ENCODE measurements at places on chromosomes 2 and 18. TPM values are rescaled to one million over a fixed set of nuclear protein-coding genes. Genes with fewer than 3 reads are reported as not detected.

DNA sequence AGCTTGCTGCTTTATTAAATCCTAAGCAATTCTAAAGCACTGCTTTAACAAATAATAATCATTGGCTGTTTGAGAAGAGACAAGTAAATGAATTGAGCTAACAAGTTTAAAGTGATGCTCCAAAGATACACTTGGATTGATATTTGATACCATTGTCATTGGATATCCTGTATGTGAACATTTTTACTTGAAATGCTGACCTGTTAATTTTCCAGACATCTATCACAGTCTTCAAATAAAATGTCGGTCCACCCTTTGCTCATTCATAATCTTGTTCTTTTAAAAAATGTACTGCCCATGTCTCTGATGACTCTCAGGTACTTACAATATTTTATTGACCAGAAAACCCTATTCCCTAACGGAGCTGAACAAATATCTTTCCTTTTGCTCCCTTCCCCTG, 202.1 kb downstream of the DYSF start:
- peaks cover 5% of the 10 kb centered on the region for H3K36me3 ChIP-seq
- H3K27me3 ChIP-seq: no peaks in the 10 kb centered on the region
- H3K4me3 ChIP-seq: no peak overlapping the region
- no peak for DNase-seq
- no peaks in the 10 kb centered on the region for H3K4me1 ChIP-seq

DNA sequence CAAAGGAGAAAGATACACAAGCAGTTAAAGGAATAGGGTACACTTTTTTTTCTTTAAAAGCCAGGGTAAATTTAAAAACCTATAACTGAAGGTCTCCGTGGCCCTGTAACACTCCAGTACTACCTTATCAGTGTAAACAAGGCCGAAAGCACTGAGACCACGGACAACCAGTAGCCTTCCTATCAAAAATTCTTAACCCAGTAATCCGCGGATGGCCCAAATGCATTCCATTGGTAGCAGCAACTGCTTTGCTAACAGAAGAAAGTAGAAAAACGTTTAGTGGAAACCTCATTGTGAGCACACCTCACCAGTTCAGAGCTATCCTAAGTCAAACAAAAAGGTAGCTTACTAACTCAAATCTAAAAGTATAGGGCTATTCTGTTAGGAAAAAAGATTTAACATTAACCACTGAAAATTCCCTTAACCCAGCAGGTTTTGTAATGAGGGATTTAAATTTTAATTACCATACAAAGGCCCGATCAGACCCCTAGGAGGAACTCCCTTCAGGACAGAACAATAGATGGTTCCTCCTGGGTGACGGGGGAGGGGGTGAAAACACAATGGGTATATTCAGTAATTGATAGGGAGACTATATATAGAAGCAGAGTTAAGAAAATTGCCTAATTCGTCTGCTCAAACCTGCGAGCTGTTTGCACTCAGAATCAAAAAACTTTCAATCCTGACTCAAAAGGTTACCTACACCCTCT, 50.8 kb upstream of the CWC22 start:
- H3K4me1 ChIP-seq: no peaks in the 10 kb centered on the region
- H3K36me3 ChIP-seq: no peaks in the 10 kb centered on the region
- no peak overlapping the region for H3K4me3 ChIP-seq

- no peaks in the 10 kb centered on the region for H3K36me3 ChIP-seq
- no peaks in the 10 kb centered on the region for H3K4me1 ChIP-seq
- DNase-seq: no peak
- H3K27ac ChIP-seq: no peak overlapping the region
These were observed 766.1 kb upstream of the CNTNAP5 start for GRCh38 chr2:123258877-123259539.

DNA sequence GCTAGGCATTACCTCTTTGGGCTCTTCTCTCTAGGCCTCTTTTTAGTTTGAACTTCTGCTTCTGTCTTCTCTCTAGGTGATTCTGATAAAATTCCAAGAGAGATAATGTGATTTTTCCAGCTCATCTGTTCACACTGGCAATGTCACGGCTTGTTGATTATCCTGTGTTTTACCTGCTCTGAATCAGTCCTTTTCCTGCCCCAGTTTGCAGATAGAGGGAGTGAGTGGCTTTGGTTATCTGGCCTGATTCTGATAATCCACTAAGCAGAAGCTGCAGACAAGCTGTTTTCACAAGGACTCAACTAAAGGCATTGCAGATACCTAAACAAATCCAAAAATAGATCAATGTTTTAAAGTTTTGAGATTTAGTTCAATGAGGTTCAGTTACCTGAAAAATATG, 111.9 kb downstream of the DCC start:
- no peak for DNase-seq
- H3K27me3 ChIP-seq: no peaks in the 10 kb centered on the region
- no peaks in the 10 kb centered on the region for H3K4me1 ChIP-seq
- H3K27ac ChIP-seq: no peak overlapping the region

DNA sequence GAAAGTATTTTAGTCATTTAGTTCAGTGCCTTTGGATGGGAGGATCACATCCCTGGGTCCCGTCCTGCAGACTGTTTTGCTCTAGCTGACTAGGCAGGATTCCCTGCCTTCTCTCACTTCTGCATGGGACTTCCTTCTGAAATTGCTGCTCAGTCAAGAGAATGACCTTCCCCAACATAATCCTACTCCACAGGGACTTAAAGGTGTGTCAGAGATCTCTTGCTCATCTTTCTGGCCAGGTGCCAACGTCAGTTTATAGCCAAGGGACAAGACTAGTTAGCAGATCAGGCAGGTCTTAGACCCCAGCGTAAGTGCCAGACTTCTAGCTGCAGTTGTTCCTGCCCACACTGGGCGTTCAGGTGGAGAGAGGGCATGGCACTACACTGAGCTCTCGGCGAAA, 9.5 kb upstream of the IL1B start:
- no peak overlapping the region for H3K4me3 ChIP-seq
- DNase-seq: no peak
- peaks cover 22% of the 10 kb centered on the region for H3K27me3 ChIP-seq
- no peaks in the 10 kb centered on the region for H3K36me3 ChIP-seq
- no peaks in the 10 kb centered on the region for H3K4me1 ChIP-seq

- DNase-seq: no peak
- peaks cover 39% of the 10 kb centered on the region for H3K4me1 ChIP-seq
- no peaks in the 10 kb centered on the region for H3K27me3 ChIP-seq
These were observed 18.8 kb upstream of the MREG start for GRCh38 chr2:216031960-216032689.

DNA sequence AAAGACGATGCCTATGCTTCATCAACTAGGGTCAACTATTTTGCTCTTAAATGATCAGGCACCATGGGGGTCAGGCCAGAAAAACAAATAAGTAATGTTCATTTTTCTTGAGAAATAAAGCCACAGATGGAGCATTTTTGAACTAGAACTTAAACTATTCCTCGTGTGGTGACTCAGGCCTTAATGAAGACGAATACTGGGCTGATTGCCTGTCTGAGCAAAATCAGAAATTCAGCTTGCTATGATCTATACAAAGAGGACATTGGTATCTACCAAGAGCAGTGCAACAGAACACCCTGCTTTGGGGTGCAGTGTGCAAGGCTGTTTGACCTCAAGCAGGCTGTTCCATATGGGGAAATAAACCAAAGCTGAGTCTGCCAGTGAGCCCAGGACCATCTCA, 176.0 kb downstream of the NRP2 start:
- no peak for DNase-seq
- H3K27ac ChIP-seq: no peak overlapping the region
- no peaks in the 10 kb centered on the region for H3K36me3 ChIP-seq
- H3K27me3 ChIP-seq: peaks cover 8% of the 10 kb centered on the region
- H3K4me3 ChIP-seq: no peak overlapping the region

DNA sequence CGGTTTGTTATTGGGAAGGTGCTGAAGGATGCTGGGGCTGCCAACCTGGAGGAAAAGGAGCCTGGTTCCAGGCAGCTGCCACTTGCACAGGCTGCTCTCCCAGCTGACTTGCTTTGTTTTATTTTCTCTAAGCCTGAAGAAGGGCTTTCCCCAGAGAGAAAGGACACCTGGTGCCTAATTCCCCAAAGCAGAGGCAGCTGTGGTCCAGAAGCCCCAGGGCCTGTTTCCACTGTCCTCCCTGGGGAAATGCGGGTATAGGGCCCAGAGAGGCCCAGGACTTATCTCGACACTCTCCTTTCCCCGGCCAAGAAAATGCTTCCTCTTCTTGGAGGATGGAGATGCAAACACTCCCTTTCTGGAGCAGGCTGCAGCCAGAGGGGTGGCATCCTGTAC, 30.1 kb downstream of the INO80C start:
- no peaks in the 10 kb centered on the region for H3K4me1 ChIP-seq
- peaks cover 15% of the 10 kb centered on the region for H3K36me3 ChIP-seq
- no peak overlapping the region for H3K27ac ChIP-seq
- no peaks in the 10 kb centered on the region for H3K27me3 ChIP-seq
- DNase-seq: no peak

GRCh38 chr18:6435731-6436130, 21.0 kb upstream of the L3MBTL4 start:
- H3K4me1 ChIP-seq: no peaks in the 10 kb centered on the region
- H3K27me3 ChIP-seq: no peaks in the 10 kb centered on the region
- no peak overlapping the region for H3K4me3 ChIP-seq

DNA sequence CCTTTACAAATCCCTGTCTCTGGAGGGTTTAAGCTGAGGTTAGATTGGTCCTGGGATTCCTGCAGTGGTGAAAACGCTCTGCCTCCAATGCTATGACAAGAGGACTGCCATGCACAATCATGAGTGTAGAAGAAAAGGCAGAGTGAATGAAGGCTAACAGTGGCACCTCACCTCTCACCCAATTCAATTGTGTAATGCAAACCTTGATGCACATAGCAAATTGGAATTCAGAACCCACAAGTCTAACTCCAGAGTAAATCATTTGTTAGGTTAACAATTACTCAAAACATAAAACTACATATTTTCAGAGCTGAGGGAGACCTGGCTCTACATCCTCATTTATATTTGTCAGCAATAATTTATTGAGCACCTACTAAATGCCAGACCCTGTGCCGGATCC, 1.8 kb downstream of the TGFBRAP1 start:
- H3K27ac ChIP-seq: peak overlapping the region; percentile 33
- H3K4me3 ChIP-seq: peak overlapping the region; percentile 97
- H3K4me1 ChIP-seq: peaks cover 52% of the 10 kb centered on the region
- DNase-seq: no peak

DNA sequence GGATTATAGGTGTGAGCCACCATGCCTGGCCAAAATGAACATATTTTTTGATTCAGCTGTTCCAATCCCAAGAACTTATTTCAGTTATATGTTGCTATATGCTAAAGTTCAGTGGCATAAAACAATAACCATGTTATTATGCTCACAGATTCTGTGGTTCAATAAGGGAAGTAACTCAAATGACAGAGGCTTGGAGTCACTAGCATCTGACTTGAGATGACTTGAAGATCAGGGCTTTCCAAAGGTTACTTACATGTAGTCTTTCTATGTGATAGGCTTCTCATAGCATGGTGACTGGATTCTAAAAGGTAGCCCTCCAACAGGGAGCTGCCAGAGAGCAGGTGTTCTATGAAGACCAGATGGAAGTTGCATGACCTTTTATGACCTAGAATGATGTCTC, 17.2 kb downstream of the CLK1 start:
- DNase-seq: no peak
- H3K27me3 ChIP-seq: no peaks in the 10 kb centered on the region
- peaks cover 19% of the 10 kb centered on the region for H3K36me3 ChIP-seq
- no peak overlapping the region for H3K4me3 ChIP-seq
- H3K4me1 ChIP-seq: no peaks in the 10 kb centered on the region
- H3K27ac ChIP-seq: no peak overlapping the region

GRCh38 chr2:200871151-200871550, 6.7 kb upstream of the CLK1 start:
- DNase-seq: no peak
- peak overlapping the region; percentile 64 for H3K27ac ChIP-seq
- H3K27me3 ChIP-seq: no peaks in the 10 kb centered on the region
- H3K4me1 ChIP-seq: peaks cover 14% of the 10 kb centered on the region
- H3K36me3 ChIP-seq: peaks cover 33% of the 10 kb centered on the region

- H3K36me3 ChIP-seq: no peaks in the 10 kb centered on the region
- peaks cover 20% of the 10 kb centered on the region for H3K27me3 ChIP-seq
- no peak overlapping the region for H3K27ac ChIP-seq
These were observed 245.4 kb downstream of the NAPG start for GRCh38 chr18:10771053-10771709.

DNA sequence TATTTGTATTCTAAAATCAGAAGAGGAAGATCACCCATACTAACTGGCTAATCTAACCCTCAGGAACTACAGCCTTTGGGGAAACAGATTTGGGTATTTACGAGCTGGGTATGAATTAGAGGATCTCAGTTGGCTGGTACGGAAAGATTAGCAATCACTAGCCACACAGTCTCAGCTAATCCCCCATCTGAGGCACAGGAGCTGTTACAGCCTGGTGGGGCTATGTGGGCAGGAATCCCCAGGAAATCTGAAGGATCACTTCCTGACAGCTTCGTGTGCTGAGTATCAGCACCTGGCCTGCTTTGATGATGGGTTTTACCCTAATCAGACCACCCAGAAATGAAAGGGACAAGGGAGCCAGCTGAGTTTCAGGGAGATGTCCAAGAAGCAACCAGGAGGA, 206.3 kb downstream of the AFF3 start:
- H3K4me3 ChIP-seq: no peak overlapping the region
- no peaks in the 10 kb centered on the region for H3K27me3 ChIP-seq
- no peak overlapping the region for H3K27ac ChIP-seq
- H3K36me3 ChIP-seq: no peaks in the 10 kb centered on the region

GRCh38 chr2:33529771-33530481, 53.5 kb downstream of the RASGRP3 start:
- no peak overlapping the region for H3K27ac ChIP-seq
- no peaks in the 10 kb centered on the region for H3K36me3 ChIP-seq
- peaks cover 7% of the 10 kb centered on the region for H3K4me1 ChIP-seq
- H3K4me3 ChIP-seq: no peak overlapping the region
- DNase-seq: no peak

- no peak overlapping the region for H3K27ac ChIP-seq
- H3K27me3 ChIP-seq: no peaks in the 10 kb centered on the region
- no peak overlapping the region for H3K4me3 ChIP-seq
- no peaks in the 10 kb centered on the region for H3K36me3 ChIP-seq
- H3K4me1 ChIP-seq: no peaks in the 10 kb centered on the region
- DNase-seq: no peak
These were observed 109.3 kb downstream of the ADCYAP1 start for GRCh38 chr18:1013951-1014350.

DNA sequence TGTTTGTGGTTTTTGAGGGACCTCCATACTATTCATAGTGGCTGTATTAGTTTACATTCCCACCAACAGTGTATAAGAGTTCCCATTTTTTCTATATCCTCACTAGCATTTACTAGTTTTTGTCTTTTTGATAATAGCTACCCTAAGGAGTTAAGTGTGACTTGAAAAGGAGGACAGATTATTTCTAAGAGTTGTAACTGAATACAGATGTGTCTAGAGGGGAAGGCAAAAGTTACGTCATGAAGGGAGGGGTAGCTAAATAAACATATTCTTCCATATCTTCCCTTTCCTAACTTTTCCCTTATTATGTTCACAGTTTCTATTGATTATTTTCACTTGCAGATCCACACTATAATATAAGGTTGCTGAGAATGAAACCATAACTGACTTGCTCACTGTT, 1315.7 kb upstream of the ZEB2 start:
- H3K27me3 ChIP-seq: no peaks in the 10 kb centered on the region
- no peaks in the 10 kb centered on the region for H3K36me3 ChIP-seq
- no peak overlapping the region for H3K27ac ChIP-seq
- H3K4me1 ChIP-seq: no peaks in the 10 kb centered on the region
- no peak overlapping the region for H3K4me3 ChIP-seq
- DNase-seq: no peak

- H3K36me3 ChIP-seq: no peaks in the 10 kb centered on the region
- no peaks in the 10 kb centered on the region for H3K27me3 ChIP-seq
- peak overlapping the region; percentile 94 for H3K27ac ChIP-seq
- H3K4me1 ChIP-seq: peaks cover 64% of the 10 kb centered on the region
- DNase-seq: no peak
These were observed 52.7 kb downstream of the HAUS1 start for GRCh38 chr18:46156843-46157242.

The SMAD7 gene
- total RNA-seq: 13.6 TPM

The REEP1 gene
- total RNA-seq: 0.15 TPM

The SLC19A3 gene
- total RNA-seq: not detected

The FAM228A gene
- 0.12 TPM for total RNA-seq

The DUSP2 gene
- total RNA-seq: 522 TPM

The CRACDL gene
- 0.31 TPM for total RNA-seq

The LONRF2 gene
- total RNA-seq: 0.02 TPM
